OCI-M1 (cell line): ENCODE measurements at places on chromosomes 1 and 21.

- DNase-seq = no peak
These were observed 160.9 kb downstream of the UCK2 start for GRCh38 chr1:165988275-165988674.

GRCh38 chr1:232900818-232901217 lies 49.6 kb upstream of the NTPCR start:
- DNase-seq = no peak

DNA sequence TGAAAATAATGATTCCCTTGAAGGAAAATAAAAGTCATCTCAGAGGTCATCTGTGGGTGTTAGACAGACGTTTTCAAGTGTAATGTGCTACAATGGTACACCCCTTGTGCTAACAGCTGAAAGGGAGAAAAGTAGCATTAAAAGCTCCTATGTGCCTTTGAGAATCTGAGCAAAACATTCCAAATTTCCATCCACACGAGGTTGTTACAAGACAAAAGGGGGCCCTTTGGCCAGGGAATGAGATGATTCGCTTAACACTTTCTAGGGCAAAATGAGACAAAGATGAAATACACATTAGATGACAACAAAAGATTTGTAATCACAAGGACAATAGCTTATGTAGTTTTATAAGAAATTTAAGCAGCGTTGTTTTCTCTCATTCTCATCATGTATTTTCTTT lies 303.6 kb downstream of the LMX1A start:
- DNase-seq = no peak

DNA sequence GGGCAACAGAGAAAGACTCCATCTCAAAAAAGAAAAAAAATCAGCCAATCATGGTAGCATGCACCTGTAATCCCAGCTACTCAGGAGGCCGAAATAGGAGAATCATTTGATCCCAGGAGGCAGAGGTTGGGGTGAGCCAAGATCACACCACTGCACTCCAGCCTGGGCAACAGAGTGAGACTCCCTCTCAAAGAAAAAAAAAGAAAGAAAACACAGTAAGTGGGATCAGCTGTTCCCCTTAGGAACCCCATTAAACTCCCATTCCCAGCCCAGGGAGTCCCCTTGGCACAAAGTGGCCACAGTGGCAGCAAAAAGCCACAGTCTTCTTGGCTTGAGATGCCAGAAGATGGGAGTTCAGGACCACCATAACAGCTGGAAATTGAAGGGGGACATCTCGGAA lies 9.1 kb downstream of the TMEM50B start:
- DNase-seq = no peak

DNA sequence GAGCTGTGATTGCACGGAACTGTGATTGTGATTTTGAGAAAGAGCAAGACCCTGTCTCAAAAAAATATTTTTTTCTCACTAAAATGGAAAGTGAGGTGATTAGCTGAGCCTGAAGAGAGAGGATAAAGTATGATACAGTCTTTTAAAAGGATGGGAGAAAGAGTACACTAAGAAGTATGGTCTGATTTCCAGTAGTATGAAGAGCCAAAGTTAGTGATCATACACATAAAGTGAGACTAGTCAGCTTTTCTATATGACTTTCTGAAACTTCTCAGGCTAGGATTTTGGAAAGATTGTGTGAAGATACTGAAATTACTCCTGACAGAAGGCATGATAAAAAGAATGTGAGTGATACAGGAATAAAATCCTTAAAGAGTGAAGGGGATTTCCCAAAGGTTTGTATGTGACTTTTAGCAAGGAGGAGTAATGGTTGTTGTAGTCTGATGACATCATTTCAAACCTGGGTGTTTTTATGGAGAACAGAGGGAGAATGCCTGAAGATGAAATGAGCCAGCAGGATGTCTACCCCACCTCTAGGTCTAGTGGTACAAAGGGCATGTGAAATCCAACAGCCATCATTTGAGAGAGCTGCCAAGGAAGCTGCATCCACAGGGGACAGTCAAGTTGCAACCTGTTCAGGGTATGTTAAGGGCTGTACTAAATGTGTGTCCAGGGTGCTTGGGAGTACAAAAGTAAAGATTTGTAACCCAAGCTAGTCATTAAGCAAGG lies 157.7 kb downstream of the PIK3R3 start:
- no peak for DNase-seq

DNA sequence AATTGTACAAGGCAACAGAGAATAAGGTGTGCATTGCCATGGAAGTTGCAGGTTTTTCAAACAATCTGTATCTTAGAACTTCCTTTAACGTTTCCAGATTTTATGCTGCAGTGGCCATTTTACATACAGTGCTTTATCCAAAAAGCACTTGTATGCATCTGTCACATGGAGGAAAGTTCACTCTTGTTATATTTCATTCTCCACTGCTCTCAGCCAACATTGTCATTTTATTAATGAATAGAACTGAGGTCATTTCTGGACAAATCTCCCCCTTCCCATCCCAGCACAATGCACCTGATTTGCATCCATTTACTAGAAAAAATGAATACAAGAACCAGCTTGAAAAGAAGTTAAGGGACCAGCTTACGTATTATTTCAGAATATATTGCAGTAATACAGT lies 342.0 kb downstream of the USP25 start:
- DNase-seq = no peak

DNA sequence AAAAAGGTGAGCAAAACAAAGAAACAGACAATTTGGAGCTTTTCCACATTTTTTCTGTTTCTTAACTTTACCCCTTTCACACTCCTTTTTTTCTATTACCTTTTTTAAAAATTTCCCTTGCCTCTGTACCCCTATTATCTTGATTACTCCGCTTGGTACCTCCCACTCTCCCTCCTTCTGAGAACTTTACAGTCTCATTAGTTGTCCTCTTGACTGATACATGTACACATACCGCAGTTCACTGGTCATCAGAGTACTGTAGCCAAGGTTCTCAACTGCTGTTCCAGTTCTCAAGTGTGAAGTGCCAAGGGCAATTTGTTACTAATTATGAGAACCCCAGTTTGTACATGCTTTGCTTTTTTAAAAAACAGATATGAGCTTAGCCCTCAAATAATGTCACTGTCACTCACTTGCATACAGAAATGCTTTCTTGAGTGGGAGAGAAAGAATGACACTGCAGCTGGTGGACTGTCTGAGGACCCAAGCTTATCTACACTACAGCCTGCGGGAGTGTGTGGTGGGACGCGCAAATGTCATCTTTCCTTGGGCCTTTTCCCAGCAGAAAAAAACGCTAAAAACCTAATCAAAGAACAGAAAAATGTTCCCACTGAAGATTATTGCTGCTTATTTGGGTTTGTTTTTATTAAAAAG lies 160.8 kb downstream of the DISP1 start:
- peak; percentile 40 for DNase-seq

DNA sequence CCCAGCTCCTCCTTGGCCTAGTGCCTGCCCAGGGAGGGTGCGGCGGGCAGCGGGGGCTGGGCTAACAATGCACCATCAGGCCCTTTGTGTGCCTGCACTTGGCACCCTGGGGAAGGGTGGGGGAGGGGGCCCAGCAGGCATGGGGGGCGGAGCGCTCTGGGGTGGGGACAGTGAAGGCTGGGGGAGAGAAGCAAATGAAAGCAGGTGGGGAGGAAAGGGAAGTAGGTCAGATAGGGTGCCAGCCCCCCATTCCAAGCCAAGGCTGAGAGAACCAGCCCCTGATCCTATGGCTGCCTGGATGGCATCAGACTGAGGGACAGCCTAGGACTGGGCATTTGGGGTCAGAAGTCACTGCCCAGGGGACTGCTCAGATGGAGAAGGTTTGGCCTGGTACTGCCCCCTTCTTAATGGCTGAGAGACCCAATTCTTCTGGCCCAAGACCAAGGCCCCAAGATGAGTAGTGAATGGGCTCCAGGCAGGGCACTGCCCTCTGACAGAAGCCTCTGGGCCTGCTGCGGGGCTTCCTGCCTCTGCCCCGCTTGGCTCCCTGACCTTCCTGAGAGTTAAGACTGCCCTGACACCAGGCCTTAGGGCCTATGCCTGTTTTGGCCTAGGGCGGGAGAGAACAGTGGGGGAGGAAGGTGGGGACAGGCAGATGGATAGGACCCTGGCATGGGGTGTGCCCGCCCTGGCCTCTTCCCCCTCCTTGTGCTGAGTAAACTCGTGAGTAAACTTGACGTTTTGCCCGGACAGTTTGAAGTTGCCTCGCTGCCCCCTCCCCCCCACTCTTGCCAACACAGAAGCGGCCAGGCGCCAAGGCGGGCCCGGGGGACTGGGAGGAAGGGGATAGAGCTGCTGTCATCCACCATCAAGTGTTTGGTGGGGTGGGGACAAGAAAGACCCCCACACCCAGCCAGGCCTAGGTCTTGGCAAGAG lies 2.7 kb downstream of the ZBTB7B start:
- no peak for DNase-seq

DNA sequence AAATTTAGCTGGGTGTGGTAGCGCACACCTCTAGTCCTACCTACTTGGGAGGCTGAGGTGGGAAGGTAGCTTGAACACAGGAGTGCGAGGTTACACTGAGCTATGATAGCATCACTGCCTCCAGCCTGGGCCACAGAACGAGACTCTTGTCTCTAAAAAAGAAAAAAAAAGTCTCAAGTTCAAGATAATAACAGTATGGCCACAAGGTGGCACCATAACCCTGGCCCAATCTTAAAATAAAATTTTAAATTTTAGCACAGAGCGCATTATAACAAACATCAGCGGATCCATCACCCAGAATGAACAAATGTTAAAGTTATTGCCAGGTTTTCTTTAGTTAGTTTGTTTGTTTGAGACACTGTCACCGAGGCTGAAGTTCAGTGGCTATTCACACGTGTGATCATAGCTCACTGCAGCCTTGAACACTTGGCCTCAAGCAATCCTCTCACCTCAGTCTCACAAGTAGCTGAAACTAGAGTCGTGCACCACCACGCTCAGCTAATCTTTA lies 2.9 kb upstream of the HTR6 start:
- DNase-seq = peak; percentile 57

- no peak for DNase-seq
These were observed 268.9 kb downstream of the MRPL39 start for GRCh38 chr21:25338415-25338814.

DNA sequence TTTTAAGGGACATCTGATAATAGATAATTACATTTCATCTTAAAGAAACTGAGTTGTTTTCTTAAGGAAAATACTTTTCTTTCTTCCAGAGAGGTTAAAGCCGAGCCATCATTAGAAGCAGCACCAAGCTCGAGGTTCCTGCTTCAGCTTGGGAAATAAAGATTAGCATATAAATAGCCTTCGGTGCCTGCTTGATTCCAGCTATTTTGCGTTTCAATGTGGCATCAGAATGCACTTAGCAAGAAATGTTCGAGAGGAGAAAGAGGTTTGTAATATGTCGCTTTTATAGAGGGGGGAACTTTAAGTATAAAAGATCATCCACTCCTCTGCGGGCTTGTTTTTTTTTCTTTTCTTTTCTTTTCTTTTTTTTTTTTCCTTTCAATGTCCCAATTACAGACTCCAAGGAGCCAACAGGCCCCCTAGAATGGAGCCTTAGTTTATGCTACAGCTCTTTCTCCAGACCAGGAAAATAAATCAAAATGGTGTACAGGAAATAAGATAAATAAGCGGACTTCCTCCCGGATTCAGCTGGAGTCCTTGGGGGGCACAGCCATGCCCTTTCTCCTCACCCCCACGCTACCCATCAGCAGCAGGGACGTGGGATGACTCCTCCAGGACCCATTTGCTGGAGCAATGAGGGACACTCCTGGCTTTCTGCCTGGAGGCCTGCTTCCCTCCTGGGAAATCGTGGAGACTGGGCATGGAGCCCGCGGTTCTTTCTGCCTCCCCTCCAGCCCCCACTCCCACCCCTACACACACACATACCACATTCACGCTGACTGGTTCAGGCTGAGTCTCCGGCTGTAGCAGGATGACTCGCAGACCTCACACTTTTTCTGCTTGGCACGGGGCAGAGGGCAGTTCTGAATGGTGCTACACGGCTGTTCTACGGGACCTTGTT lies 131.6 kb downstream of the RRAGC start:
- DNase-seq = no peak

DNA sequence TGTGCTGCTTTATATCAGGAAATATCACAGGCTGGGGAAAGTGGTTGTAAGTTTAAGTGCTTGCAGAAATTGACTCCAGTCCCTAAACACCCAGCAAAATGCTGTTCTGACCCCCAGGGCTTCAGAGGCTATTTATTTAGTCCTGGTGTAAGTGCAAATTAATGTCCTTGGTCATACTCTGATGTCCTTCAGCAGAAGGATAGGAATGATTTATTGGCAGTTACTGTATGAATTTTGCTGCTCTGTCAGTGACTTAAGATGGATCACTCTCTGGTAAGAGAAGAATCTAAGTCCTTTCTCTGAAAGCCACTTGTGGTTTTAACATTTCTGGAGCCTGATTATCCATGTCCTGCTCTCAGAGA lies 21.9 kb downstream of the FAM20B start:
- DNase-seq = no peak

GRCh38 chr1:12153181-12153785 lies 13.5 kb upstream of the TNFRSF1B start:
- peak; percentile 75 for DNase-seq

DNA sequence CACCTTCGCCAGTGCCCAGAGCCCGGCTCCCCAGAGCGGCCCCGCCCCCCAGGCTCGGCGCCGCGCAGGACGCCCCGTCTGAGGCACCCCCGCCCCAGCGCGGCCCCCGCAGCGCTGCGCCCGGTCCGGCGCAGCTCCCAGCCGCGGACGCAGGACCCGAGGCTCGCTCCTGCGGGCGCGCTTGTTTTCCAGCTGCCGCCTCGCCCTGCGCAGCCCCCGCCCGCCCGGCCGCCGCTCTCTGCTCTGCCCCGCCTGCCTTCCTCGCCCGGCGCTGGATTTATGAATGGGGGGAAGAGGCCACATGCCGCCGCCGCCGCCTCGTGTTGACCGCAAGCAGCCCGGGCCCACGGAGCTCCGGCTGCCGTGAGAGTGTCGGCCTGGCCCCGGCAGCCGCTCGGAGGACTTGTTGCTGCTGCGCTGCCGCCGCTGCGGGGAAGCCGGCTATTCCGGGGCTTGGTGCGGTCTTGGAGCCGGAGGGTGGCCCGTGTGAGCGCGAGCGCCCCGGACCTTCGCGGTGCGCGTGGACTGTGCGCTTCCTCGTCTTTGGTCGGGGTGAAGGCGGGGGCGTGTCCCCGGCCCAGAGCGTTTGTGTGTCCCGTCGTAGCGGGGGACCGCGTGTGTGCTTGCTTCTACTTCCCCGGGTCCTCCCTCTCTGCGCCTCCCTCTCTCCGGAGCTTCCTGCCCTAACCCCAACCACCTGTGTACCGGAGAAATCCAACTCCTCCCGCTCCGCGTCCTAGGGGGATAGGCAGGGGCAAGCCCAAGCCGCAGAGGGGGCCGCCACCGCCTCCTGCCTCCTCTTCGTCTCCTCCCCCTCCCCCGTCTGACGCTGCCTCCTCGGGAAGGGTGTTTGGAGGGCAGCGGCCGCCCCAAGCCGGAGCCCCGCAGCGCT lies 736 bp downstream of the KCNC4 start:
- DNase-seq = peak; percentile 54
